NCI-H187 (cell line): ENCODE measurements at places on chromosomes 2 and 18.

DNA sequence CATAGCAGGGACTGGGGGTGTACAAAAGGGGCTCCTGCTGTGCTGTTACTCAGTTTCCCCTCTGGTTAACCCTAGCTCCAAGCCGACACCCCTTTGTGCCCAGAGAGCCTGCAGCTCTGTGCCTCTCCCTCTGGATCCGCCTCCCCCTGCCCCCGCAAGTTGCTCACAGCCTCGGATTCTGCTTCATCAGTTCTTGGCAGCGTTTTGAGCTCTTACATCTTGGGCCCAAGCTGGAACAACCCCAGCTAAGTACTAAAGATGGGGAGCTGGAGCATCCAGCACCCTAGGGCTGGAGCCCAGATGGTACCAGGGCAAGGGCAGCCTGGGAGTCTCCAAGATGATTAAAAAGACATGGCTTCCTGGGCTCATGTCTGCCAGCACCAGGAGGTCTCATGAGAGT is 40.7 kb downstream of the POMC start:
- DNase-seq: no peak

DNA sequence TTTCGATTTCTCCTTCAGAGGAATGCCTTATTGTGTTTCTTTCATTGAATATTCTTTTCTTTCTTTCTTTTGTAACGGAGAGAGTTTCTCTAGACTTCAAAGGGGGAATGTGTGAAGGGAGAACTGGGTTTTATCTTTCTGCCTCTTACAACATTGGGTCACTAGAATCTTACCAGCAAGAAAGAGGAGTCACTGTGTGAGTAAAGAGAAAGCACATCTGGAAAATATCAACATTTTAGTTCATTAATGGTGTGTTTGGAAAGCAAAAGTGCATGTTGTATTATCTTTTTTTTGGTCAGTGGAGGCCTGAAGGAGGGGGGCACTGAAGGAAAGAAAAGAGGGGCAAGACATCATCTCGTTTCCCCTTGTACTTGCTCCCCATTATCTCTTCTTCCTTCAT is 86.6 kb upstream of the THOC1 start:
- no peak for DNase-seq

- DNase-seq: no peak
Observed at GRCh38 chr2:37782721-37783371, 111.4 kb upstream of the CDC42EP3 start.

DNA sequence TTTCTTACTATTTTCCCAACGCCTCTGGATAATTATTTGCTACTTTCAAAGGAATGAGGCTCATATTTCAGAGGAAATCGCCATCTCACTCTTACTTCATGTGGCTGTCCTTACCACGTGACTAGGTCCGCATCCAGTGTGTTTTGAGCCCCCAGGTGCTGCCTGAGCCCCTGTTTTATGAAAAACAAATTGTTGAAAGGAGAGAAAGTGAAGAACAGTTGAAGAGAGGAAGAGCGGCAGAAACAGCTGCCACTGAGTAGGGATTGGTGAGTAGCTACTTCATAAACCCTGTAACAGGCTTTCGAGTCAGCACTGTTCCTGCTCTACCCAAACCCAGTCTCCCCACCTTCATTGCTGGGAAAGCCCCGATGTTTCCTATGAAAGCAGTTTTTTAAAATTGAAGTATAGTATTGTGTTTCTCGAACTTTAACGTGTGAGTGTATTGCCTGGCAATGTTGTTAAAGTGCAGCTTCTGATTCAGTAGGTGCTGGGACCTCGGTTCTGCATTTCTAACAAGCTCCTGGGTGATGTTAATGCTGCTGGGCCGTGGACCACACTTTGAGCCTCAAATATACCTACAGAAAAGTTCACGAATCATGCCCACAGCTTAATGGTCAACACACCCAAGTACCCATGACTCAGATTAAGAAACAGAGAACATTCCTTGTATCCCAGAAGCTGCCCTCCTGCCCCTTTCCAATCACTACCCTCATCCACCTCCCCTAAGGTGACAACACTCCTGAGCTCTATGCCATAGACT is 39.7 kb downstream of the TMEM177 start:
- no peak for DNase-seq
